GM10248 (cell line): ENCODE measurements at places on chromosomes 6 and 20.
A peak's percentile ranks its signal among the peaks of the same experiment; 100 is the strongest.

GRCh38 chr20:22282696-22283095 is 301.7 kb downstream of the FOXA2 start:
- DNase-seq: no peak

- DNase-seq: no peak
Observed at GRCh38 chr6:14966096-14966905, 279.6 kb upstream of the JARID2 start.

DNA sequence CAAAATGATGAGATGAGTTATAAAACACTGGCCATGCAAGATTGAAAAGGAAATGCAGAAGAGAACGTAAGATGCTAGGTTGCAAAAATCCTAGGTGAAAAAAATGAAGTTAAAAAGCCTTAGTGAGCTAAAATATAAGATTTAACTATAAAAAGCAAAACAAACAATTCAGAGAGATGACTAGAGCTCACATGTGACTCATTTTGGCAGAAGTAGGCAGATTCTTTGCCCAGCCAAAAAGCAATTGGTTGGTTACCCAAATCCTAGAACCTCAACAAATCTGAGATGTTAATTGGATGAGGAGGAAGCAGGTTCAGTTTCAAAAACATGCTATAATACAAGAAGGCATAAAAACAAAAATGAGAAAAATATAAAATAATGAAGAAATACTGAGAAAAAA is 249.1 kb downstream of the OGFRL1 start:
- no peak for DNase-seq

GRCh38 chr6:34571388-34571787 is 15.3 kb upstream of the SPDEF start:
- DNase-seq: no peak

- DNase-seq: no peak
Observed at GRCh38 chr20:46970937-46971630, 76.4 kb downstream of the EYA2 start.

GRCh38 chr20:51275826-51276225 is 252.9 kb upstream of the KCNG1 start:
- no peak for DNase-seq

DNA sequence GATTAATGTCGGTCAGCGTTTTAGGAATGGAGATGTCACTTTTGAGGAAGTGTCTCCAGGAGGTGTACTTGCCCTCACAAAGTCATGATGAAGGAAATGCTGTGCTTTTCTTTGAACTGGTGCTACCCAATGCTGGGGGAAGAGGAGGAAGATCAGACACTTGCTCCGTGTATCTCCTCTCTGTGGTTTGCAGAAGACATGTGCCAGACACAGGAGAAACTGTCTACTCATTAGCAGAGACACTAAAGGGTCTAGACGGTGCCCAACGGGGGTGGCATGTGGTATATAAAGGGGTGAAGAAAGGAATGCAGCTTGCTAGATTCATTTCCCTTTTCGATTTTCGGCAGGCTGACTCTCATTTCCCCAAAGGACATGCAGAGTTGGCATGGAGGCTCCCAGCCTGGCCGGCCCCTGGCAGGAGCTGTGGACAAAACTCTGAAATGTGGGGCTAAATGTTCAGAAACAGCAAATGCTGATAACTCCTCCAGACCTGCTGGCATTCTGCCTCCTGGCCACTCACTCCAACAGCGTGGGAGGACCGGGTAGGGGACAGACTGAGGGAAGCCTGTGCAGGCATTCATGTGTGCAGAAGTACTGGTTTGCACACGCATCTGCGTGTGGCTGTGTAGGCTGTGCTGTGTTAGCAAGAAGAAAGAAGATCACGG is 59.6 kb upstream of the QKI start:
- DNase-seq: peak; percentile 29

DNA sequence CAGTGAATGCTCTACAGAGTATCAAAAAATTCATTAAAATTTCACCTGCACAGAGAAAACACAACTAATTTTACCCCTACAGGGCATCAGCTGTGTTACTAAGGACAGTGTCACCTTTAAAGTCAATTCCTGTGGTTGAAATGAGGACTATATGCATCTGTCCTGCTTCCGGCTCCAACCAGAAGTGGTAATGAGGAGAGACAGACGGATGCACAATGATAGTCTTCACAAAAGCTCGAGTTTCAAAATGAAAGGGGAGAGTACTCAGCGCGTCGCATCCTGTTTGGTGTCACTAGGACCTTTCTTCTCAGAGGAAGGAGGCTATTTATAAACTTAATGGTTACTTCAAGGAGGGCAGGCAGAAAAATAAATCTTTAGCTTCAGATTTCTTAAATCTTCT is 86.5 kb downstream of the LYRM4 start:
- DNase-seq: peak; percentile 62

GRCh38 chr20:62461157-62461556 is 14.6 kb downstream of the GATA5 start:
- DNase-seq: no peak

DNA sequence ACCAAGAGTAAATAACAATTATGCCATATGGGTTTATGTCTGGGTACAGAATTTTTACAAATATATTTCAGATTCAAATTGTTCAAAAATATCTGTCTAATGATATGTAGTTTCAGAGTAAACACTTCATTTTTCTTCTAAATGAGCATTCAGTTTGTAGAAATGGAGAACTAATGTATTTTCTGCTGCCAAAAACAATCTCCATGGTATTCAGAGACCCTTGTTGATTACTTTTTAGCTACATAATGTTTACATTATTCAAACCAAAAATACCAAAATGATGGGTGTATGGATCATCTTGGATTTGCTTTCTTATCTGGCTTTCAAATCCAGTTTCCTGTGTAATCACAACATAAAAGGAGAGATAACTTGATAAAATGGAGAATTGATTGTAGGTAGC is 576.0 kb upstream of the CDH4 start:
- no peak for DNase-seq

DNA sequence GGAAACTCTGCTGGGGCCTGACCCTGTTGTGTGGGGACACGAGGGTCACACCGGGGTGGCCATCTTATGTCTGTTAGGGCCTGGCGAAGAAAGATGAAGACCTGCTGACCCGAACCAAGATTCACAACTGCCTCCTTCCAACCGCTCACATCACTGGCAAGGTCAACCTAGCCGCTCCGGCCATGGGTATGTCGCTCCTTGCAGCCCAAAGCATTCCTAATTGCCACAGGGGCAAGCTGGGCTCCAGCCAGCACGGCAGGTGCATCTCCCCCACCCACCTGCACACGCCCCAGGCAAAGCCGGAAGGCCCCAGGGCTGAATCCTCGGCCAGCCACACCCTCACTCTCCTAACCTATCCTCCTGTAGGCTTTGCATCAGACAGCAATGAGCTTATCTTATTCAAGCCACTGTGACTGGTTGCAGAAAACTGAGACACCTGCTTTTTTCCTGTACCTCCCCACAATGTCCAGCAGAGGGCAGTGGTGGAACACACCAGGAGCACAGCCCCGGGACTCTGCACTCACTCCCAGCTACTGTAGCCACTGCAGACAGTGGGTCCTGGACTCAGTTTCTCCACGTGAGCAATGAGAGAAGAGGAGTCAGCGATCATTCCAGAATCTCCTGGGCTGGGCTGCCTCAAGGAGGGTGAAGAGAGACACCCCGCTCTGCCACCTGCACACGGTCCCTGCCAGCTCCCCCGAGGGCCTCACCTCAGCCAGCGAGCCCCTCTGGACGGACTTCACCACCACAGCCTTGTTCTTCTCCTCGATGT is 170.2 kb downstream of the PREX1 start:
- peak; percentile 89 for DNase-seq
